ENCODE measurements at places on chromosomes 1 and 21. TPM values are rescaled to one million over a fixed set of nuclear protein-coding genes. Genes with fewer than 3 reads are reported as not detected.

LINGO4 gene
- 0.94 TPM for total RNA-seq

AIRE gene
- not detected for total RNA-seq

GRCh38 chr1:5990913-5991312 lies 1.3 kb downstream of the NPHP4 start:
- DNase-seq, result no peak

GRCh38 chr1:171286032-171286705 lies 27.8 kb upstream of the FMO4 start:
- DNase-seq, result no peak

- no peak for DNase-seq
Observed at GRCh38 chr1:246954126-246954525, 22.4 kb upstream of the AHCTF1 start.

Data from suprapubic skin (tissue), 4 donors.